ENCODE measurements at places on chromosomes 12 and 14.

DNA sequence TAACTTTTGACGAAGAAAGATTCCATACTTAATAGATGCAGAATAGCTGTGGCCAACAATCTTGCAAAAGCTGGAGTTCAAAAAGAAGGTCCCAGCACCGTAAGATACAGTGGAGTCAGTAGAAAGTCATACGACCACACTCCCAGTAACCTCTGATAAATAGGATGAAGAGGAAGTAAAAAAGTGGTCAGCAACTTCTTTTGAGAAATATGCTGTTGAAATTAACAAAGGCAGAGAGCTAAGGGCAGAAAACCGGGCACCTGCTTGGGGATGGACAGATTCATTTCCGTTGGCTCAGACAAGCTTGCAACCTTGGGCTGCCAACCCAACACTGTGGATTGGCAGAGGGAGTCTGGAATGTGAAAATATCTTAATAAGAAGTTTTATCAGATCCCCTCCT lies 40.0 kb downstream of the BTG1 start:
- DNase-seq = no peak

- no peak for DNase-seq
Observed at GRCh38 chr12:130619385-130620001, 96.6 kb downstream of the RIMBP2 start.

- DNase-seq = no peak
Observed at GRCh38 chr14:72471346-72471745, 422.6 kb downstream of the DPF3 start.

DNA sequence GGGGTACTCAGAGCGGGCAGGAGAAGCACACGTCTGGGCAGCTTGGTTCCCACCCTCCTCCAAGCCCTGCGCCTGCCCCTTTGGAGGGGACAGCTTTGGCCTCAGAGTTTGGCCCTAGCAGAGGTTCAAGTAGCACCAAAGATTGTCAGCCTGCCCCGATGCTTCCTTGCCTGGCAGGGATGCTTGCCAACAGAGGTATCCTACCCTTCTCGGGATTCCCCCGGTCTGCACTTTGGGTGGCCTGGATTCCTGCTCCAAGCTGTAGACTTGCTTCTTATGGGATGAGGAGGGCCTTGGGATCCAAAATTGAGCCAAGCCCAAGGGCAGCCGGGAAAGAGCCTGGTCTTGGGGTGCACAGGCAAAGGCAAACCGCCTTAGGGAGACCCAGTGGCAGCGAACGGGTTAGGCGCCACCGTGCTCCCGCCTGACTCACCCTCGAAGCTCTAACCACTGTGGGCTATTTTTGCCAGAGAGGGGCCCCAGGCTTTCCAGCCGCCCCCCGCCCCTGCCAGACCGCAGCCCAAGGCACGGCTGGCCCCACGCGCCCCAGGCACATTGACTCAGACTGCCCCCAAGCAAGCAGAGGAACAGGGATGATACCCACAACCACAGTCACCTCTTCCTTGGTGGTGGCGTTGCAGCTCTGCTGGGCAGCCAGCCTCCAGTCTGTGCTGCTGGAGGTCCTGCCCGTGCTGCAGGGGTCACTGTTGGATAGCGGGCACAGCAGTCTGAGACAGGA lies 847 bp upstream of the WNT10B start:
- DNase-seq = no peak

- DNase-seq = no peak
Observed at GRCh38 chr12:4566474-4566873, 4.5 kb downstream of the DYRK4 start.

DNA sequence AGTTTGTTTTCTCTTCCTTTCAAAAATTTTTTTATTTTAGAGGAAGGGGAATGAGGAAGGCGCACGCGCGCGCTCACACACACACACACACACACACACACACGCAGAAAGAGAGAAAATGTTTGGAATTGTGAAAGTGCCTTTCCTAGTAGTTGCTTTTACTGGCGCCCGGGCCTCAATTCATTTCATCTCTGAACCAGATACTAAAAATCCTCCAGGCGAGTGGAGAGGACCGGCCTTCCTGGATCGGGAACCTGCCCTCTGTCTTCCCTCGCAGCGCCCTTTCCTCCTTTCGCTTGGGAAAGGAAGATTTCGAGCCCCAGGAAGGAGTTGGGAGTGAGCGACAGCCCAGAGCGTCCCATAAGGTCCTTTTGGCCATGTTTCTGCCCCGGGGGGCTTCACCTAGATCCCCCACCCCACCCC lies 7.8 kb upstream of the TBX3 start:
- no peak for DNase-seq
